ENCODE measurements at places on chromosomes 1 and 21.

DNA sequence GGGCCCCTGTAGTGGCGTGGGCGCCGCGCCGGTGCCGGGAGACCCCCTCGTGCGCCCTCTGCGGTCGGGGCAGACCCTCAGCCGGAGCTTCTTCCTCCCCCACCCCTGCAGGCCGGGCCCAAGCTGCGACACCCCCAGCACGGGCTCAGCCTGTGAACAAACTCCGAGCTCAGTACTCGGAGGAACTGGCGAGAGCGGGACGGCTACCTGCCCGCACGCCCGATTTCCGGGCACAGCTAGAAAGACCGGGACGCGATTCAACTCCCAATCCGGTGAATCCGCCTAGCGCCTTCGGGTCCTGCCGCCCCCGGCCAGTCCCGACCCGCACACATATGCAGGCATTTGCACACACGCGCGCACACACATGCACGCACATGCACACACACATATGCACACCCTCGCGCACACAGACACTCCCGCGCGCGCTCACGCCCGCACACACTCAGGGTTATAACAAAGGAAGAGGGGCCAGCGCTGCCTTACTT, 580 bp upstream of the BLACAT1 start:
- DNase-seq = no peak

- no peak for DNase-seq
Measured at GRCh38 chr1:32746130-32746529, 43.6 kb upstream of the SYNC start.

- no peak for DNase-seq
Measured at GRCh38 chr1:9609998-9610397, 21.3 kb downstream of the TMEM201 start.

- no peak for DNase-seq
Measured at GRCh38 chr1:42266253-42267135, 68.5 kb downstream of the FOXJ3 start.

DNA sequence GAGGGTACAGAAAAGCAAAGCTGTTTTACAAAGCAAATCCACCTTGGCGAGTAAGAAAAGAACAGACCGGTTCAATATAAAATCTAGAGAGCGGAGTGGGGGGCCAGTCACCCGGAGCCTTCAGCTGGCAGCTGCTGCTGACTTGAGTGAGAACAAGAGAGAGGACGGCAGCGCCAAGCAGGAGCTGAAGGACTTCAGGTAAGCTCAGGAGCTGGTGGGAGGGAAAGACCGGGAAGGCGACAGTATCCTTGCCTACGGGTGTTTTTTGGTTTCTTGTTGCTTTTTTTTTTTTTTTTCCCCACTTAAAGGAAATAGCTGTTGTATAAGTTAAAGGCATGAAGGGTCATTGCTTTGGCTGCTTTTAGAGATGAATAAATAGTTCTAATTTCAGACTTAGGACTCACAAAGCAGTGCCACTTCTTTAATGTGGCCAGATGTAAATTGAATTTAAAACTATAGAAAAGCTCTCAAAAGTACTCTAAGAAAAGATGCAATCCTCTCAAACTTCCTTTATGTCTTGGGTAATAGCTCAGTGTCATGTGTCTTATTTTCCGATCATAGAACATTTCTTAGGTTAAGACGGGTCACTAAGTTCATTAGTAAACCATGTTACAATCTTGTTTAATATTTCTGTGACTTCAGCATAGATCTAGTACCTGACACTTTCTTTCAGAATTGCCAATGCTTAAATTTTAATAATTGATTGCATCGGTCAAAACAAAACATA, 82.8 kb downstream of the PRDM2 start:
- DNase-seq = no peak

DNA sequence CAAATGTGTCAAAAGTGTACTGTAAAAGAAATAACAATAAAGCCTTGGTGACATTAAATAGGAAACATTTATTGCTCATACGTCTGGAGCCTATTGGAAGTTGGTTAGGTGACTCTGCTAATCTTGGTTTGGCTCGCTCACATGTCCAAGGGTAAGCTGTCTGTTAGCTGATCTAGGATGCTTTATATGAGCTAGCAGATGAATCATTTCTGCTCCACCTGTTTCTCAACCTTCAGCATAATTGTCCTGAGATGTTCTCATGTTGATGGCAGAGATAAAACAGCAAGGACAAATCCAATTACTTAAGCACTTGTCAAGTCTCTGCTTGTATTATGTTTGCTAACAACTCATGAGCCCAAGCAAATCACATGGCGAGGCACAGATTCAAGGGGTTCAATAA, 56.0 kb upstream of the CD53 start:
- no peak for DNase-seq

GRCh38 chr1:119209596-119210295, 69.3 kb upstream of the WARS2 start:
- no peak for DNase-seq

GRCh38 chr1:218529646-218530300, 184.6 kb downstream of the TGFB2 start:
- DNase-seq = no peak

GRCh38 chr1:229845410-229846138, 219.5 kb downstream of the URB2 start:
- no peak for DNase-seq

DNA sequence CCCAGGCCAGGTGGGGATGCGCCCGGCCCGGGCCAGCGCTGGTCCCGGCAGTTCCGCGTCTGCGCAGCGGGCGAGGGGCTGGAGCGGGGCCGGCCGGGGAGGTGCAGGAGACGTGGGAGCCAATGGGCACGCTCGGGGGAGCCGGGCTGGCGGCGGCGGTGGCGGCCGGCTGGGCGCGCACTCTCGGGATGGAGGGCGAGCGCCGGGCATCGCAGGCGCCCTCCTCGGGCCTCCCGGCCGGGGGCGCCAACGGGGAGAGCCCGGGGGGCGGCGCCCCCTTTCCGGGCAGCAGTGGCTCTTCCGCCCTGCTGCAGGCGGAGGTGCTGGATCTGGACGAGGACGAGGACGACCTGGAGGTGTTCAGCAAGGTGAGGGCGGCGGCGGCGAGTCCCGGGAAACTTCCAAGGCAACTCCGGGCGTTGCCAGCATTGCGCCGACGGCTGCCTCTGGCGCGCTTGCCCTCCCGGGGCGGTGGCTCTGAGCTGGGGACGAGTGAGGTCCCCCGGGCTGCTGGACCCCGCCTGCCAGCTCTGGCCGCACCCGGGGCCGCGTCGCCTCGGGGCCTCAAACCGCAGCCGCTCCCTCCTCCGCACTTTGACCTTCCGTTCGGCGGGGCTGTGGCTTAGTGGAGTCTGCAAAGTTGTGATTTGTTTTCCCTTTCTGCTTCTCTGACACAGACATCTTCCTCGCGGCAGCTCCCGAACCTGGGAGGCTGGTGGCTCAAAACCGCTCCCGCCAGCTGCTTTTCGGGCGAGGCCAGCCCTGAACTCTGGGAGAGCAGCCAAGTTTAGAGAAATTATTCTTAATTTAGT, at the start of gene SNX7:
TSS of gene SNX7 (plus strand) at position 178 of the 812 bp plus-strand sequence. CDS start at position 189, 11 bp downstream.
- no peak for DNase-seq

DNA sequence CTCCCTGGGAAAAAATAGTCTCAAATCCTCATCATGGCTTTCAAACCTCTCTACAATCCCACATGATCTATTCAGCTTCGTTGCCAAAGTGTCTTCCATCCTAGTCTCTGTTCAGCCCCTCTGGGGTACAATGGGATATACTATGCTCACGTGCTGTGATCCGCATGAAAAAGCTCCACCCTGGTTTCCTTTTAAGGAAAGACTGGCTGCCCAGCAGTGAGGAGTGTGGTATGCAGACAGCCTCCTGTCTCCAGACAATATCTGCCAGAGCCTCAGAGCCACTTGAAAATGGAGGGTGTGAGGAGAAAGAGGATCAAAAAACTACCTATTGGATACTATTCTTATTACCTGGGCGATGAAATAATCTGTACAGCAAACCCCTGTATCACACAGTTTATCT, 194.5 kb downstream of the LHX8 start:
- no peak for DNase-seq
